ENCODE measurements at places on chromosomes 11 and 22.

GRCh38 chr22:37824674-37825641, 1.8 kb downstream of the GALR3 start:
- DNase-seq: no peak

DNA sequence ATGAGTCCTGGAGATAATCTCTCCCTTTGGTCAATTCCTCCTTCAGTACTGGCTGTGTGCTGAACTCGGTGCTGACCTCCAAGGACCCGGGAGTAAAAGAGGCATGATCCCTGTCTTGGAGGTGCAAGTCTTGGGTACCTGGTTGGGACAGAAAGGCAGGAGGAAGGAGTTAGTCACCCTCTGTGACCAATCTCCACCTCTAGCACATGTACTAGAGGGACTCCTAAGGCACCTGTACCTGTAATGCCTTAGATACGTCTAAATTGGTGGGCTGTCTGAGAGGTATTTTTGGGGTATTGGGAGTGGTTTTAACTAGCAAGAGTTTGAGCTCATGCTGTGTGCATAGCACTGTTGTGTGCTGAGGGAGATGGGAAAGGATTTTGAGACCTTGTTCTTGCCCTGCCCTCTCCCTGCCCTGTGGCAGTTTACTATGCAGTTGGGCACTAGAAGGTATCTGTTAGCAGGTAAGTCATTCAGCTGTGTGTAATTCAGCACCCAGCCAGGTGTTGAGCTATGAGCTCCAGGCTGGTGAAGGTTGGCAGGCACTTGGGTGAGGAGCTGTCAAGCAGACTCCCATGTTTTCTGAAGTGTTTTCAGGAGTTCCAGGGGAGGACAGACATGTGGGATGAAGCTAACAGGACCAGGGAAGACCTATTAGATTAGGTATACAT, 2.5 kb downstream of the PANX1 start:
- DNase-seq: no peak

GRCh38 chr11:111540114-111540936, at the start of gene LAYN:
LAYN (plus strand) TSS chr11:111540720; CDS start chr11:111540844, 124 bp downstream.
- DNase-seq: peak; percentile 55

GRCh38 chr11:15489281-15489680, 374.6 kb downstream of the INSC start:
- DNase-seq: no peak

GRCh38 chr22:37492428-37493344, 6.5 kb upstream of the MFNG start:
- DNase-seq: peak; percentile 55
